Pancreas (tissue), 10 donors: ENCODE measurements at places on chromosomes 7 and 10. TPM values are rescaled to one million over a fixed set of nuclear protein-coding genes. Genes with fewer than 3 reads are reported as not detected.

DNAJB9 gene
- total RNA-seq = 38.5 TPM

PSMC2 gene
- 31.4 TPM for total RNA-seq

EPDR1 gene
- 11.3 TPM for total RNA-seq

GTF2IRD2 gene
- 17.8 TPM for total RNA-seq

NOBOX gene
- total RNA-seq = not detected

INHBA gene
- total RNA-seq = 0.28 TPM

IFIT1B gene
- not detected for total RNA-seq

BTBD16 gene
- 0.28 TPM for total RNA-seq

GRCh38 chr10:91653219-91653870, 20.5 kb upstream of the PPP1R3C start:
- no peaks in the 10 kb centered on the region for H3K36me3 ChIP-seq
- H3K27ac ChIP-seq = no peak overlapping the region
- no peaks in the 10 kb centered on the region for H3K27me3 ChIP-seq
- no peak for DNase-seq

GRCh38 chr10:122911889-122912484, 1.6 kb downstream of the FAM24A start:
- H3K36me3 ChIP-seq = no peaks in the 10 kb centered on the region
- no peak overlapping the region for H3K27ac ChIP-seq
- H3K4me3 ChIP-seq = no peak overlapping the region
- peak; percentile 60 for DNase-seq
- H3K27me3 ChIP-seq = no peaks in the 10 kb centered on the region

GRCh38 chr10:133373174-133374090, at the start of gene ECHS1:
Gene ECHS1 (minus strand): TSS chr10:133373354. CDS start chr10:133373333, 21 bp downstream.
- DNase-seq = peak; percentile 99
- peak within 1 kb of the TSS; percentile 72 for H3K4me3 ChIP-seq
- peak within 1 kb of the TSS; percentile 80 for H3K27ac ChIP-seq
- H3K4me1 ChIP-seq = no peaks in the 10 kb centered on the region
- H3K36me3 ChIP-seq = peaks cover 9% of the 10 kb centered on the region
- H3K27me3 ChIP-seq = no peaks in the 10 kb centered on the region

DNA sequence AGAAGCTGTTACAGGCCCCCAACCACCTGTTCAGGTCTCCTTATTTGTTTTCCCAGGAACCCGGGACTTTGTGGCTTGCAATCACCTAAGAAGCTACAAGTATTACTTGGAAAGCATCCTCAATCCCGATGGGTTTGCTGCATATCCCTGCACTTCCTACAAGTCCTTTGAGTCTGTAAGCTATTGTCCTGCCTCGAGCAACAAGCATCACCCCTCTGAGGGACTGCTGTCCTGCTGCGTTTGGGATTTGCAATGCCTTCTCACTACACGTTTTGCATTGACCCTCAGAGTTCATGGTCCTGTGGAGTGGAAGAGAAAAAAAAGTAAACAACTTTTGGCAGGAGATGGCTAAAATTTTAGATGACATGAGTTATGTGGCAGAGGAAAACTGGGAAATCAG, 9.2 kb downstream of the PNLIPRP1 start:
- peak overlapping the region; percentile 19 for H3K4me3 ChIP-seq
- H3K36me3 ChIP-seq = no peaks in the 10 kb centered on the region
- DNase-seq = no peak
- peaks cover 4% of the 10 kb centered on the region for H3K4me1 ChIP-seq
- H3K27ac ChIP-seq = no peak overlapping the region

DNA sequence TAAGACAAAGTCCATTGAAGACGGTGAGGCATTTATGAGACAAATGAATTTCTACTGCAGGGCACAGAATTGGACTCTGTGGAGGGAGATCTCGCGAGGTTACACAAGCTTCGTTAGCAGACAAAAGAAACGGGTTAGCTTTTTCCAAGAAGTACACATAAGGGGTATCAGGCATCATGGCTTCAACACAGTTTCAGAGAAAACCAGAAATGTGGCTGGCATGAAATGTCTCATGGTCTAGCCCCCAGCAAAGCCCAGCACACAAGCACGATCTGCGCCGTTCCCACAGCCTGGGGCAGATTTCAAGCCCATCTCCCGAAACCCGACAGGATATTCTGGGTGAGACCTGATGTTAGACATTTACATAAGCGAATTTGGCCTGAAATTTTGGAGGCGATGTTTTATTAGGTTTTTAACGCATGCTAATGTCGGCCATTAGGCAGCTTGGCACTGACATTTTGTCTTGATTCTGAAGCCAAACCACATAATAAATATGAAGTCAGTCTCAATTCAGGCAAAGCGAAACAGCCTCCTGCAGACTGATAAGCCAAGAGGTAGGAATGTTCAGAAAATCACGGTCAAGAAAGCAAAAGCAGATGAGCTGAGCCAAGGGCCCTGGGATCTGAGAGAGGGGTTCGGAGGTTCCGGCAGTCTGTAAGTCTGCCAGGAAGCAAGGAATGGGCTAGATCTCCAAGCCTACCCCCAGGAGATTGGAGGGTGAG, 240.5 kb downstream of the PRPF18 start:
- no peak overlapping the region for H3K27ac ChIP-seq
- H3K36me3 ChIP-seq = no peaks in the 10 kb centered on the region
- no peaks in the 10 kb centered on the region for H3K27me3 ChIP-seq
- no peaks in the 10 kb centered on the region for H3K4me1 ChIP-seq
- H3K4me3 ChIP-seq = no peak overlapping the region

DNA sequence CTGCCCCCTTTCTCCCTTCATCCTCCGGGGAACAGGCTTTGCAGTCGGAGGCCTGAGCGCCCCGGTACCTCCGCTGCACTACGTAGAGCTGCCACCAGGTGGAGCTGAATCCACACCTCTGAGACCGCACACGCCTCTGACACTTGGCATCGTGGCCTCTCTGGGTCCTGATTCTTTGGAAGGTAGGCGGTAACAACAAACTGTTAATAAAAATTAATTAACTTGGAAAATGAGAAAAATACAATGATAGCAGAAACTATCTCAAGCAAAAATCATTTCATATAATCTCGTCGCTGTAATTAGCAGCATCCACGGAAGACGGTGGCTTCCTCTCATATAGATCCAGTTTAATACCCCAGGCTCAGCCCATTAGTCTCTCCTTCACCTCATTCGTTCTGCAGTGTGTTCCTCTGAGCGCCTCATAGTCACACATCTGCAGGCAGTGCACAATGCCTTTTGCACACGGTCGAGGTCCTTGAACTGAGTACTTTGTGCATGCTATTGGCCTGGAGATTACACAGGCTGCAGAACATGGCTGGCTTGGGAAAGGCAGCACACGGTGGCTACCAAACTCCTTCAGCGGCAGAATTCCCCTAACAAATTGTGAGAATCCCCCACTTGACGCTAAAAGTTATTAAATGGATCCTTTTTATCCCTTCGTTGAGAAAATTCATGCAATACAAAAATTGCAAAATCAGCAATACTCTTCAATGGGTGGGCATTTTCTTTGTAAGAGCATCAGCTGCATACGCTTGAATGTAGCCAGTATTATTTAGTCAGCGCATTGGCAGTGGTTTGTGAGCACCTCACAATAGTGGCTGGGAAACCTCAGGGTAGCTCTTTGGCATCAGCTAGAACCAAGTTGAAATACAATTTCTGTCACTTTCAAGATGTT, 18.7 kb downstream of the OR9A2 start:
- H3K36me3 ChIP-seq = no peaks in the 10 kb centered on the region
- no peak overlapping the region for H3K27ac ChIP-seq
- peak; percentile 81 for DNase-seq
- H3K4me3 ChIP-seq = no peak overlapping the region
- H3K27me3 ChIP-seq = no peaks in the 10 kb centered on the region

DNA sequence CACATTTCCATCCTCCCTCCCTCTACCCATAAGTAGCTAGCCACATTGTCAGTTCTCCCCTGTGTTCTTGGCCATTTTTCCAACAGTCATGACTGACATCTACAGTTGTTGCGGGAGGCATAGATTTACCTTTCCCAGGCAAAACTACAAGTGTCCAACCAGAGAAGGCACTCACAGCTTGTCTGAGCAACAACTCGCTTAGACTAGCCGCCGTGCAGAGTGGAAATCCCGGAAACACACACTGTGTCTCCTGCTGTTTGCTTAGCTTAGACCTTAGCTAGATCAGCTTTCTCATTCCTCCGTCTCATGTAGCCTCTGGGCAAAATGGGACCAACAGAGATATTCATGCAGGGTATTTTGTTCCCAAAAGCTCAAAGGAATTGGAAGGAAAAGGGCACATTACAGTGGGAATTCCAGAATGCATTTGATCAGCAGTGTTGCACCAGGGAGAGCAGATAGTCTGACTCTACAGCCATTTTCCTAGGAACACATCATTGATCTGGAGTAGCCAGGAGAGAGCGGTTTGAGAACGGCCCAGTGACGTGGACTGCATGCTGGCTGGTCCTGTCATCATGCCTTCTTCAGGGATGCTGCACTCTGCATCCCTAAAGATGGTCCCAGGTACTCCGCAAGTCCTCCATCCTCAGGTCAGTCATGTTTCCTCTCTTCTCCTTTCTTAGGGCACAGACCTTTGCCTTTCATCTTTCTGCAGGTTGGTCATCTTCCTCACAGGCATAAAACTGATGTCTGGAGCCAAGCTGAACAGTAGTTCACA, 89.4 kb downstream of the C10orf90 start:
- H3K4me1 ChIP-seq = peaks cover 4% of the 10 kb centered on the region
- H3K27me3 ChIP-seq = no peaks in the 10 kb centered on the region
- no peak for DNase-seq
- no peaks in the 10 kb centered on the region for H3K36me3 ChIP-seq

DNA sequence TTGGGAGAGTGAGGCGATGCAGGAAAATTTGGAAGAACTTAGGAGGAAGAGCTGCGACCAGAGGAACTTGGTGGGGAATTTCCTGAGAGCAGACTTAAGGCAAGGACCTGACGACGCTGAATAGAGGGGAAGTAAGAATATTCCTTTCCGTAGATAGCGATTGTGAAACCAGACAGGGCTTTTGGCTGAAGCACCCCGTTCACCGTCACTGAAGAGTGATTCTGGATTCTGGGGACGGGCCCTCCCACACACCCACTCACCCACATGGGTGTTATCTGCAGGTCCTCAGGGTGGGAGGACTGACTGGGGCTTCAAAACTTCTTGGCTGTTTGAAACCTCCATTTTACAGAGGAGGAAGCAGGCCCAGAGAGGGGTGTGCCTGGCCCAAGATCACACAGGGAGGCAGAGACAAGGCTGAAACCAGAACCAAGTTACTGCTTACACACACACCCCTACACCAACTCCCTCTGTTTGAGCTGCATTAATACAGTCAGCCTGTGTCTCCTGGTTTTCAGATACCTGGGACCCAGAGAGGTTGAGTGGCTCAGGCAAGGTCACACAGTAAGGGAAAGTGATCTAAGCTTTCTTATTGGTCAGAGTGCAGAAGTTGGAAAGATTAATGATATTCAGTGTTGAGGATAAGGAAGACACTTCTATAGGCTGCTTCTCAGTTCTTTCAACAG, 37.2 kb upstream of the CDH23 start:
- H3K36me3 ChIP-seq = no peaks in the 10 kb centered on the region
- H3K27me3 ChIP-seq = no peaks in the 10 kb centered on the region
- no peak overlapping the region for H3K4me3 ChIP-seq
- H3K4me1 ChIP-seq = no peaks in the 10 kb centered on the region
- DNase-seq = no peak

GRCh38 chr7:135716677-135717238, 11.2 kb downstream of the SLC13A4 start:
- H3K27ac ChIP-seq = no peak overlapping the region
- no peaks in the 10 kb centered on the region for H3K27me3 ChIP-seq
- no peaks in the 10 kb centered on the region for H3K36me3 ChIP-seq
- H3K4me3 ChIP-seq = no peak overlapping the region

DNA sequence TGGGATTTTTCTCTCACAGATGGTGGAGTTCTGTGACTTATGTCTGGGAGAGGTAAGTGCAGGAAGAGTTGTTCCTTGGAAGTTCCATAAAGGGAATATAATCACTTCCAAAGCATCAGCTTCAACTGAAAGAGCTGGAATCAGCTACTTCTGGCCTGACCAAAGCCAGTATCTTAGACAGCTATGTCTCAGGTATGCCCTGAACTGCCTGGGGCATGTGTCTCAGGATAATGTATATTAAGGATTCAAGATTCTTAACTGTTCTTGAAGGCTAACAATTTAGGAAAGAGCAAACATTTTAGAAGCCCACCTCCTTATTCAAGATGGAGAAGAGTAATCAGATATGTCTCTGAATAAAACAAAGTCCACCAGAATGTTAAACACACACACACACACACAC, 12.4 kb upstream of the NOBOX start:
- H3K4me3 ChIP-seq = no peak overlapping the region
- H3K36me3 ChIP-seq = no peaks in the 10 kb centered on the region
- no peak for DNase-seq
- no peaks in the 10 kb centered on the region for H3K27me3 ChIP-seq
- no peaks in the 10 kb centered on the region for H3K4me1 ChIP-seq

GRCh38 chr10:123643315-123643714, 22.8 kb upstream of the GPR26 start:
- no peaks in the 10 kb centered on the region for H3K27me3 ChIP-seq
- H3K36me3 ChIP-seq = no peaks in the 10 kb centered on the region
- no peak for DNase-seq
- no peak overlapping the region for H3K4me3 ChIP-seq
- H3K27ac ChIP-seq = no peak overlapping the region

- no peak overlapping the region for H3K27ac ChIP-seq
- H3K36me3 ChIP-seq = no peaks in the 10 kb centered on the region
- DNase-seq = no peak
- no peaks in the 10 kb centered on the region for H3K4me1 ChIP-seq
- no peak overlapping the region for H3K4me3 ChIP-seq
Observed at GRCh38 chr10:35700487-35700882, 58.4 kb upstream of the FZD8 start.

- no peak overlapping the region for H3K4me3 ChIP-seq
- H3K27ac ChIP-seq = no peak overlapping the region
- H3K4me1 ChIP-seq = no peaks in the 10 kb centered on the region
Observed at GRCh38 chr7:82729172-82730030, 285.8 kb upstream of the CACNA2D1 start.

GRCh38 chr7:112069879-112070321, 136.3 kb downstream of the DOCK4 start:
- peaks cover 14% of the 10 kb centered on the region for H3K4me1 ChIP-seq
- no peaks in the 10 kb centered on the region for H3K36me3 ChIP-seq
- H3K27ac ChIP-seq = no peak overlapping the region
- H3K27me3 ChIP-seq = no peaks in the 10 kb centered on the region
- DNase-seq = no peak

- no peaks in the 10 kb centered on the region for H3K27me3 ChIP-seq
- H3K4me1 ChIP-seq = no peaks in the 10 kb centered on the region
- no peak for DNase-seq
Observed at GRCh38 chr7:2701832-2702593, 14.0 kb downstream of the AMZ1 start.

DNA sequence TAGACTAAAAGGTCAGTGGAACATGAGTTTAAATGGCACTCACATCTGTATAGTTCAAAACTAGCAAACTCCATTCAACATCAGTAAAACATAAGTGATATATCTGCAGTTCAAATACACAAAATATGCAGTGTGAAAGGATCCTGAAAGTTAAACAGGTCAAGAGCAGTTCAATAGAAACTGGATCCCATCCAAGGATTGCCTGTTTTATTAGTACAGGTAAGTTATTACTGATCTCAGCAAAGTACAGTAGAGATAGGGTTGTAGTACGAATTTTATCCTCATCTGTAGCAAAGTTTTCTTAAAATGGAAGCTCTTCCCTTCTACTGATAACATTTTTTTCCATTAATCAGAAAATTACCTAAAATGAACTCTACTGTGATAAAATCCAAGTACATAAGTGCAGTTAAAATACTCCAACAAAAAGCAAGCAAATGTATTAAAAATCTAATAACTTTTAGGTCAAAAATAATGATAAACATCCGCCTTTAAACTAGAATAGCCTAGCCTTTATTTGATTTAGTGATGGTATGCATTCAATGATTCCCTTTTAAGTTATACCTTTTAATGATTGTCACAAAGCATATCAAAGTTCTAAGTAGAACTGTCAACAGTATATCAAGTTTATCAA, 2.2 kb downstream of the ZNF800 start:
- H3K27me3 ChIP-seq = no peaks in the 10 kb centered on the region
- H3K4me3 ChIP-seq = peak overlapping the region; percentile 96
- peaks cover 25% of the 10 kb centered on the region for H3K4me1 ChIP-seq
- DNase-seq = no peak
- H3K36me3 ChIP-seq = no peaks in the 10 kb centered on the region
- no peak overlapping the region for H3K27ac ChIP-seq
